D721Med (cell line): ENCODE measurements at places on chromosomes 3 and 15.

GRCh38 chr3:17007284-17007683 lies 122.5 kb downstream of the PLCL2 start:
- no peak for DNase-seq

DNA sequence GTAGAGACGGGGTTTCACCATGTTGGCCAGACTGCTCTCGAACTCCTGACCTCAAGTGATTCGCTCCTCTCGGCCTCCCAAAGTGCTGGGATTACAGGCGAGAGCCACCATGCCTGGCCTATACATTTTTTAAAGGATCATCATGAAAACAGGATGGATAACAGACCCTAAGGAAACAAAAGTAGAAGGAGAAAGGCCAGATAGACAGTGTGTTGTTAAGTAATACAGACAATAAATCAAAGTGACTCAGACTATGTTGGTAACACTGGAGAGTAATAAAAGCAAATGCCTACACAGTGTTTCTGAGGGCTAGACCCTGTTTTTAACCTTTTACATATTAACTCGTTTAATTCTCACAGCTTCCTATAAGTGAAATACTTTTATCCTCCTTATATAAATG lies 133.8 kb upstream of the MCTP2 start:
- DNase-seq = no peak

- DNase-seq = no peak
Measured at GRCh38 chr3:54963641-54964040, 35.8 kb upstream of the LRTM1 start.

DNA sequence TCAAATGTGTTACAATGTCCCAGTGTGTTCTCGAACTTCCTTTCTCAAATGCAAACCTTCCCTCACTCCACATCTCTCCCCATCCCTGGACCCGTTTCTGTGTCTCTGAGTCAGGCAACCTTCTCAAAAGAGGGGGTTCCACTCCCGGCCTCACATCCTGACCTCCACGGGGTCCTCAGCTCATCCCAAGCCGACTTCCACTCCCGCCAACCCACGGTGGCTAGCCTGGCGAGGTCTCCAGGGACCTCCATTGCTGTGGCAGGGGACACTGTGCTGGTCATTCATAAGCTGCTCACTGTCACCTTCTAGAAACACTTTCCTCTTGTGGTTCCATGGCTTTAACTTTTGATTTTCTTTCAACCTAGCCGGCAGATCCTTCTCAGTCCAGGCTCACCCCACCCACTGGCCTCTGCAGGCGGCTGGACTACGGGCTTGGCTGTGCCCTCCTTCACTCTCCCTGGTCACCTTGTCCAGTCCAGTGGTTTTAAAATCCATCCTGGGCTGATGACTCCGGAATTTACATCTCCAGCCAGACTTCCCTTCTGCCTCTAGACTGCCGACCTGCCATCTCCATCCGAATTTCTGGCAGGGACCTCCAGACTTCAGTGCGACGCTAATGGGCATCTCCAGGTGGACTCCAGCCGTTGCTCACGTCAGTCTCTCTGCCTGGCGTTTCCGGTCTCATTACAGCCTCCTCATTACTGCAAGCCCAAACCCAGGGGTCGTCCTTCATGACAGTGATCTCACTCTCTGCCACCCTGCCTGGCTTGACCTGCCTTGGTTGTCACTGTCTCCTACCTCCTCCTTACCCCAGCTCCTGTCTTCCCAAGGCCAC lies 20.0 kb downstream of the ABTB1 start:
- no peak for DNase-seq

GRCh38 chr3:182794455-182795388 lies 1.4 kb downstream of the ATP11B start:
- no peak for DNase-seq
